Cardiac fibroblast (primary cell): ENCODE measurements at places on chromosomes 2 and 18.

DNA sequence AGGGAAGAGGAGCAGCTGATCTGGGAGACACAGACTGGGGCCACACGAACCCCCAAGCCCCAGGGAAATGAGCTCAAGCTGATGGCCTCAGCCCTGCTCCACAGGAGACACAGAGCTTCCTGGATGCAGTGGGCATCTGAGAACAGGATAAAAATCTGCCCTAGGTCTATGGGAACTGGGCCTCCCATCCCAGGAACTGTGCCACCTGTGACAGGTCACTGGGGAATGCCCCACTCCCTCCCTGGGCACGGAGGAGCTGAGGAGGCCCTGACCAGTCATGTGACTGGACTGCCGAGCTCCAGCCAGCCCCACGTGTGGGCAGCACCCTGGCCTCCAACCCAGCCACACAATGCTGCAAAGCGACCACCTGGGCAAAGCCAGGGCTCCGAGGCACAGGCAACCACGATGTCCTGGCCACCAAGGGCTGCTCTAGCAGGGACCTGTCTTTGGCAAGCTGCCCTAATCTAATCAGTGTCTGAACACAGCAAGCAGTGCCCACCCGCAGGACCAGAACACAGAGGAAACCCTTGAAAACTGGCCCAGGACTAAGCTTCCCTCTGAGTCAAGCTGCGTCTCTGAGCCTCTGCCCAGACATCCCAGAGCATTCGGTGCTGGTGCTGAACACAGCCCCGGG is 57.8 kb upstream of the ID2 start:
- DNase-seq: no peak

DNA sequence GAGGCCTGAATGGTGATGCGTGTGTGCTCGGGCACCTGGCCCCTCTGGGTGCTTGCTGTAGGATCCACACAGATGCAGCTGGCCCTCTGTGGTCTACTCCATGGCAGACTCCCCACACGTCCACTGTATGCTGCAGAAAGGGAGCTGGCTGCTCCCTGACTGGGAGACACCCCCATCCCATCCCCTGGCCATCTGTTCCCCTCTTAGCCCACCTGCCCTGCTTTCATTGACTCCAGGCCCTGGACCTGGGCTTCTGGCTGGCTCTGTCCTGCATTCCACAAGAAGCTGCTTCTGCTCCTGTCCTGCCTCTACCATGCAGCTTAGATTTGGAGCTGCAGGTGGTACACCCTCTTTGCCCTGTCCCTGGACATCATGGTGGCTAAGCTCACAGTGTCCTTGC is 80.1 kb downstream of the FHOD3 start:
- no peak for DNase-seq

GRCh38 chr2:73987109-73987947 is 2.6 kb downstream of the TET3 start:
- no peak for DNase-seq

DNA sequence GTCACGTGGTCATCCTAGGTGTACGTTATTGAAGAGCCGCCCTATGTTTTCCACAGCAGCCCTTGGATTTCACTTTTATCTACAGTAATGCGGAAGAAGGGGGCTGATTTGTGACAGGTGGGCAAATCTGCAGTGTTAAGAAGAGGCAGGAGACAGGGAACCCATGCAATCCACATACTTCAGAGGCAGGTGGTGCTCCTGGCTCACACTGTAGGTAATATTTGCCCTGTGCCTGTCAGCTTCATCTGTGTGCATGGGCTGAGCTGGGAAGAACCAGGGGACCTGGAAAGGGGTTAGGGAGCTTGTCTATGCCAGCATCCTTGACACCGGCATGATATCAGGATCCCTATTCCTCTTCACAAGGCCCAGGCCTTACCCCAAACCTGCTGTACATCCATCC is 183.9 kb downstream of the SH3RF3 start:
- no peak for DNase-seq

DNA sequence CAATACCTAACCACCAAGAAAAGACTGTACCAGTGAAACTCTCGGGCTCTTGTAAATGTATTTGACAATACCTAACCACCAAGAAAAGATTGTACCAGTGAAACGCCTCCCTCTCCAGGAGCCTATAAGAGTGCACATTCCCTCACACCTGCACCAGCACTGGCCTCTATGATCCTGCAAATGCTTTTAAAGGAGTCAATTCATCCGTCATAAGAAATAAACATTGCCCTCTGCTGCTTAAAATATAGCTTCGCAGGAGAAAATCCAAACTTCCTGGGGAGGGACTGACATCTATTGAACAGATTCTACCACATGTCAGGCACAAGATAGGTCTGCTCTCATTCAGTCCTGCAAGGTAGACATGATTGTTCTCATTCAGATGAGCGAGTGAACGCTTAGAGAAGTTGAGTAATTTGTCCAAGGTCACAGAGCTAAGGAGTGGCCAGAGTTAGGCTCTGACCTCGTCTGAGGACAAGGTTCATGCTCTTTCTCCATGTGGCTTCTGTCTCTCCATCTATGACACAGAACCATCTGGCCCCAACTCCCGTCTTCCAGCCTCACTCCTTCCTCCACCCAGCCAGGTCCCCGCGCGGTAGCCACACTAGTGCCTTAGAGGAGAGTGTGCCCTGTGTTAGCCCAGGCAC is 38.7 kb downstream of the MCFD2 start:
- peak; percentile 89 for DNase-seq

GRCh38 chr2:199833525-199833924 is 17.5 kb downstream of the FTCDNL1 start:
- no peak for DNase-seq

DNA sequence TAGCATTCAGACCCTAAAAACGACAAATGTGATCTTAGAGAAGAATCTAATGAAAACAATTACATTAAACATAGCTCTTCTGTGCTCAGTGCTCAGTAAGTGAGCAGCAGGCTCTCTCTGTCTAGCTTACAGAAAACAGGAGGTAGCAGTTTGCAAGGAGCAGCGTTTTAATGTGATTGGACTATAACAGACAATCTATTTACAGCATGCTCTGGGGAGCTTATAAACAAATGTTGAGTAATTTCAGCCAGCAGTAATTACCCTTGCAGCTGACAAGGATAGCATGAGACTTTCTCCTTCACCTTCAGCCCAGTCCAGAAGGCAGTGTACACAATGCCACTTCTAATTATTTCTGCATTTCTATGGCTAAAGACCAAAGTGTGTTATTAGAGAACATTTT is 270.4 kb downstream of the FIGN start:
- DNase-seq: no peak

- no peak for DNase-seq
Measured at GRCh38 chr2:54423213-54423612, 32.9 kb upstream of the SPTBN1 start.

DNA sequence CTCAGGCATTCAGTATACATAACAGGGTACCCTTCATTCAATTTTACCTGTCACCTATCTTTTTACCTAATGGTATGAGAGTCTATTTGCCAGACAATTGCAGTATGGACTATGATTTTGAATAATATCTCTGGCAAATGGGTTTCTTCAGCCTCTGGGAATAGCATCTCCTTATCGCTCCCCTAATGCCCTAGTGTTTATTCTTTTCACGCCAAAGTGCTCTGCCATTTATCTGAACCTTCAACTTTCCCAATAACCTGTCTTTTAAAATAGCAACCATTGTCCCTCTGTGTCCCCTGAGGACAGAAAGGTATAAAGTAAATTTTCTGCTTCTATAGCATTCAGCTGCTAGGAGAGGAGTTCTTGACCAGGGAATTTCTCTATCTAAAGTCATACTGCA is 45.0 kb upstream of the FSHR start:
- no peak for DNase-seq

DNA sequence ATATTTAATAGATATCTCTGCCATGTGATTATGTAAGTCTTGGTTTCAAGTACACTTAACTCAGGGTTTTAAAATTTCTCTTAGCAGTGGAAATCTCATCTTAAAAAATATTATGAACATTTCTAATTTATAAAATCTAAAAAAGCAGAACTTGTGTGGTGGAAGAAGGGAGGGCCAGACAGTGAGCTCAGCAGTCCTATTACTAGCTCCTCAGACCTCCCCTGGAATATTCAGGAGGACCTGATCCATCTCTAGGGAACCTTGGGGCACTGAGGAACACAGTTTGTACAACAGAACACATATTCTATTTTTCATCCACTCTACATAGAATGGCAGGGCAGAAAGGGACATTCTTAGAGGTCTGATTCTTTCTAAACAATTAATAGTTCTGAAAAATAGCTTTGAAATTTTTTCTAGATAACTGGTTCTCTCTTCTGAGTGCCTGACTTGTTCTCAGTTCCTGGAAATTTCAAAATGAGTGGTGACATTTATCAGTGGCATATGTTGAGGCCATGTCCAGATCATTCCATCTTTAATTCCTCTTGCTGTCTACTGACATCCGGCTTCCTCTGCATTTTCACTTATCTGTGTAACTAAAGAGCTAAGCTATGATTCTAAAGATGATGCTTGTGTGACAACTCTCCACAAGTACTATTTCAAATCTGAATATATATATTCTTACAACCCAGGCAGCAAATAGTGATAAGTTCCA is 8.2 kb upstream of the MAP4K4 start:
- DNase-seq: no peak

GRCh38 chr2:225471039-225471438 is 71.5 kb downstream of the NYAP2 start:
- DNase-seq: no peak

DNA sequence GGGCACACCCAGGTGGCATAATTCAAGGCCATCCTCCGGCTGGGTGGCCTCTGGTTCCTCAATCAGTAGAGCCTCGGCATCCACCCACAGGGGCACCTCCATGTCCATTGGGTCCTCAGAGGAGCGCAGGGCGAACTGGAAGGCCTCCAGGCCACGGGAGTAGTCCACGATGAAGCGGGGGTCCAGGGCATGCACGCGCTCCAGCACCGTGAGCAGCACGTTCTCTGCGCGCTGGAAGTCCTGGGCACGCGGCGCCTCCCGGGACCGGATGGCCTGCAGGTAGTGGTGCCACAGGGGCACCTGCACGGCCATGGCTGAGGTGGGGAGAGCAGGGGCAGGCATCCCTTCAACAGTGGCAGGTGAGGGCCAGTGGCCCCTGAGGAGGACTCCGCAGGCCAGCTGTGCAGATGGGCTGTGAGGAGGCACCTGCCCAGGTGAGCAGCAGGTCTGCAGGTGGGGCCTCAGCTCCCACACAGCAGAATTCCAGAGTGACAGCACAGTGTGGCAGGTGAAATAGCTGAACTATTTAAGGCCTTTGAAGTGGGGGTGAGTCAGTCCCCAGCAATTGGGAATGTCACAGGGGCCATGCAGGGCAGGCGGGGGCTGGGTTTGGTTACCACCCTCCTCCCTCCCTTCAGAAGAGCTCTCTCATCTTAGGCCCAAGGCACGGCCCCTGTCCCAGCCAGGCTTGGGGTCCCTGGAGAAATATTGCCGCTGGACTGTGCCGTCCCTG is at the start of gene MAB21L4:
Gene MAB21L4, minus strand, starts transcription at position 501 of the 733 bp plus-strand sequence. Its CDS starts 159 bp downstream, at position 342.
- no peak for DNase-seq

GRCh38 chr2:102155703-102156515 is 13.4 kb downstream of the IL1R1 start:
- DNase-seq: peak; percentile 89

GRCh38 chr2:121326628-121327027 is 41.6 kb upstream of the TFCP2L1 start:
- DNase-seq: no peak

GRCh38 chr2:128793404-128793803 is 474.7 kb upstream of the HS6ST1 start:
- DNase-seq: no peak

GRCh38 chr2:219430633-219431615 is 3.7 kb upstream of the SPEG start:
- DNase-seq: peak; percentile 40

DNA sequence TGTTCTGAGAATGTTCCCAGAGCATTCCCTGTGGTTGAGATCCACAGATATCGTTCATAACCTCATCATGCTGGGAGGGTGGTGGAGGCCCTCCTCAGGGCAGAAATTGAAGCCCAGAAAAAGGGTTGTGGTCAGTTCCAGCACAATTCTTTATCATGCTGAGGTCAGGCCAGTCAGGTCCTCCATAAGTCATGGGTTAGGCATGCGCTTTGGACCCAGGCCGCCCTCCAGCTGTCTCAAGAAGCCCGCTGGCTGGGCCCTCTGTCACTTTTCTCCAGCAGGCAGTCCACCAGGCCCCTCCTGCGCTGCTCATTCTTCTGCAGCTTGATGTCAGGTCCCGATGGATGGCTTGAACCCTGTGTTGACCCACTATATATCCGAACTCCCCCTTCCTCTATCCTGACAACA is 151.1 kb upstream of the NT5C1B start:
- peak; percentile 85 for DNase-seq

DNA sequence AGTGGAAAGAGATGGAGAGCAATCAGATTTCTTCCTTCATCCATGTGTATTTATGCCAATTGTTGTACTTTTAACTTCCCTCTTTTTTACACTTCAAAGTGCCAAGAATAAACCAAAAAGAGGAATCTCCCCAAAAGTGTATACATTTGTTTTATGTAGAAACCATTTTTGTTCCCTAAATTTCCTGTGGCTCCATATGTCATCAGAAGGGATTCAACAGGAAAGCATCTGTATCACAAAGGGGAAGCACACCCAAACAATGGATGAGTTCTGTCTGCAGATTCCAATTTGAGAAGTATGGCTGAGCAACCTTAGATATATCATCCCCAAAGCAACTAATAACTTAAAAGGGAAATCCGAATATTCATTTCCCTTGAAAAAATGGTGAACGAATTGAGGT is 275.0 kb downstream of the MREG start:
- no peak for DNase-seq

- peak; percentile 96 for DNase-seq
Measured at GRCh38 chr2:152762202-152762601, 43.8 kb downstream of the ARL6IP6 start.

DNA sequence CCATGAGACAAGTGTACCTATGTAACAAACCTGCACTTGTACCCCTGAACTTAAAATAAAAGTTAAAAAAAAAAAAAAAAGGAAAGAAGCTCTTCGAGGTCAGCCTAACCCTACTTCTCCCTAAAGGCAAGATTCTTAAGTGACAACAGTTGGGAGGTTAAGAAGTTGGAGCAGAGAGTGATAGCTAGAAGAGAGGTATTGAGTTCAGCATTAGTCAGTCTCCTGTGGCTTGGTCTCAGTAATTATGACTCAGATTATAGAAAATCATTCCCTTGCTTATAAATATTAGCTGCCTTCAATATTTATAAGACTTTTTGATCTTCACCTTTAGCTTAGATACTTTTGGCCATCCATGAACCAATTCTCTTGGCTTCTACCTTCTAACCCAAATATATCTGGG is 926.8 kb upstream of the SLC39A10 start:
- no peak for DNase-seq

GRCh38 chr2:163123526-163123925 is 285.0 kb upstream of the KCNH7 start:
- no peak for DNase-seq
